ENCODE measurements at places on chromosomes 5 and 9. TPM values are rescaled to one million over a fixed set of nuclear protein-coding genes. Genes with fewer than 3 reads are reported as not detected.

Gene LRRC70
- 2.4 TPM for total RNA-seq

Gene CD180
- 3.0 TPM for total RNA-seq

Gene IGFBPL1
- total RNA-seq, result 0.87 TPM

Gene BTNL8
- total RNA-seq, result 4.5 TPM

Gene SPAG8
- total RNA-seq, result 2.8 TPM

Gene HBEGF
- 44.3 TPM for total RNA-seq

Gene SNCAIP
- 4.0 TPM for total RNA-seq

Gene NPR3
- 87.2 TPM for total RNA-seq

Gene LCN10
- 11.2 TPM for total RNA-seq

DNA sequence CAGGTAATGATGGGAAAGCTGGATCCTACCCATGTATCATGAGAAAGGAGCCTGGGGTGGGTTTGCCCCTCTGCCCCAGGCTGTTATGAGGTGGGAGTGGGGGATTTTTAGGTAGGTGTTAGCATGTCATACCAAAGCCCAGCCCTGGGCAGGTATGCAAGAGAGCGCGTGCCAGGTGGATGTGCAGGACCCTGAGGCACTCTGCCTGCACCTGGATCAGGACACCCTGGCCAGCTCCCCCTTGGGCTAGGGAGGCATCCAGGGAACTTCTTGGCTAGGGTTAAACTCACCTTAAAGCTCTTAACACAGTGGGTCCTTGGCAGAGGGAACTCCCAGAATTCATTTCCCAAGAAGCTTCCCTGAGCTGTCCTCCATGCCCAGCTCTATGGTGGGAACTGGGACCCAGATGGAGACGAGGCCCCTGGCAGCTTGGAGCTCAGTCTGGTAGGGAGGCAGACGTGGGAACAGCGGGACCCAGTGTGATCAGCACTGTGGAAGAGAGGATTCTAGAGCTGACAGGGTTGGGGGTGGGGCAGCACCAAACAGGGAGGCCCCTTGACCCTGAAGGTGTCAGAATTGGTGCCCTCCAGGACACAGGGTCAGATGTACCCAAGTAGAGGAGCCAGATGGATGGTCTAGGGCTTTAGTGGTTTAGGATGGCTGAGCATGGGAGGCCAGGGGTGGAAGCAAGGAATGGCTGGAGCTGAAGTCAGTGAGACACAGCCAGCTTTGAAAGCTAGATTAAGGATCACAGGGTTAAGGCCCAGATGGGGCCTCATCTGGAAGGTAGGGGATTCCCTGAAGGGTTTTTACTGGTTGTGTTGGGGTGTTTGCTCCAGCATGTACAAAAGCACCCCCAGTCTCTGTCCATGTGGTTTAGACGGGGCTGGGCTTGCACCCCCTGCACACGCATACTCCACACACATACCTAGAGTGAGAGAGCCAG is 2.2 kb upstream of the PRR7 start:
- DNase-seq, result no peak

- no peak for DNase-seq
These were observed 42.2 kb downstream of the C9orf153 start for GRCh38 chr9:86217076-86217755.

- no peak for DNase-seq
These were observed 23.6 kb upstream of the CCDC112 start for GRCh38 chr5:115320006-115320405.

GRCh38 chr5:56900858-56901578 is 8.4 kb upstream of the SETD9 start:
- DNase-seq, result no peak

DNA sequence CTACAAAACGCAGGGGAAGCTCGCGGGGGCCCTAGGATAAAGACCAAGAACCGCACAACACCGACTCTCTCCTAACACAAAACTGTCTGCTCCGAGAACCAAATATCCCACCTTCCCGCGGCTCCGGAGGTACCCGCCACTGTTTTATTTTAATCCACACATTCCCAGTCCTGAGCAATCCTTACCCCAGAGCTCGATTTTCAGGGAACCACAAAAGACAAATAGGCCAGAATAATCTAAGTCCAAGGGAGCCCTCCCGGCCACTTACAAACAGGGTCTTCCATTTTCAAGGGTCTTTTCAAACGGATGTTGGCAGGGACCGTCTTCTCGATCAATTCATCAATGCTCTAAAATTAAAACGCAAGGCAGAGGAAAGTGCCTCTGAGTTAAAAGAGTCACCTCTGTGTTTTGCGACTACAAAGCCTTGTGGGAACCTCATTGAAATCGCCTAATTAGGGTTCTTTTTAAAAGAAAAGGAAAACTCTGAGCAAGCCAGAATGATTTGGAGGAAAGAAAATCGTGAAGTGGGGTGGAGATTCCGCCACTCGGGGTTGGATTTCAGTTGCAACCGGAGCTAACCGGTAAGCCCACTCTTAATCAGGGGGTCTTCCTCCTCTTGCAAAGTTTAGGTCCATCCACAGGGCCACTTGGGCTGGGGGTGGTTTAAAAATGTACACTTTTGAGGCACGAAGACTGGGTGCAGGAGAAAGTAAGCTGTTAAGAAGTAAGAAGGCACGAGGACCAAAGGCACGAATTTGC is 1.0 kb downstream of the GLDC start:
- no peak for DNase-seq

DNA sequence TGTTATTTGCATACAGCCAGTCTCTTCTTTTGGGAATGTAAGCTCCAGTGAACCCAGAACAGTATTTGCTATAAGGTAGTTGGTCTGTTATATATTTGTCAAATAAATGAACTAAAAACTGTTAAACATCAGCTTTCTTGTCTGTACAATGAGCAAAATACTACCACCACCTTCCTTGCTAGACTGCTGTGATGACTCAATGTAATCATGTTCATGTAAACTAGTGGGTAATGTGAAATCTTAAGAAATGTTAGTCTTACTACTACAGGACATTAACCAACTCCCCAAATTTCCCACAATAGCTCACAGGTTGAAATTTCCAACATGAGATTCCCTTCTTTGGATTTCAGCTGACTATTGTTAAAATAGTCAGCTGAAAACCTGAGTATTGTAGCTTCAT is 176.1 kb downstream of the TRPM3 start:
- DNase-seq, result no peak

DNA sequence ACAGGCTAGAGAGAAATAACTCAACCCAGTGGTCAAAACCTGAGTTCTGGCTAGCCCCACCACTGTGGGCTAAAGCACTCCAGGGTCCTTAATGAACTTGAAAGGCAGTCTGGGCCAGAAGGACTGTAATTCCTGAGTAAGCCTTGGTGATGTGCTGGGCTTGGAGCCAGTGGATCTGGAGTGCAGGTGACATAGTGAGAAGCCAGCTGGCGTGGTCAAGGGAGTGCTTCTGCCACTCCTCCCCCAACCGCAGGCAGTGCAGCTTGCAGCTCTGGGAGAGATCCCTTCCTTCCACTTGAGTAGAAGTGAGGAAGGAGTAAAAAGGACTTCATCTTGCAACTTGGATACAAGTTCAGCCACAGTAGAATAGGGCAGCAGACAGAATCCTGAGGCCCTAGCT is 424.0 kb downstream of the CDH18 start:
- DNase-seq, result no peak

DNA sequence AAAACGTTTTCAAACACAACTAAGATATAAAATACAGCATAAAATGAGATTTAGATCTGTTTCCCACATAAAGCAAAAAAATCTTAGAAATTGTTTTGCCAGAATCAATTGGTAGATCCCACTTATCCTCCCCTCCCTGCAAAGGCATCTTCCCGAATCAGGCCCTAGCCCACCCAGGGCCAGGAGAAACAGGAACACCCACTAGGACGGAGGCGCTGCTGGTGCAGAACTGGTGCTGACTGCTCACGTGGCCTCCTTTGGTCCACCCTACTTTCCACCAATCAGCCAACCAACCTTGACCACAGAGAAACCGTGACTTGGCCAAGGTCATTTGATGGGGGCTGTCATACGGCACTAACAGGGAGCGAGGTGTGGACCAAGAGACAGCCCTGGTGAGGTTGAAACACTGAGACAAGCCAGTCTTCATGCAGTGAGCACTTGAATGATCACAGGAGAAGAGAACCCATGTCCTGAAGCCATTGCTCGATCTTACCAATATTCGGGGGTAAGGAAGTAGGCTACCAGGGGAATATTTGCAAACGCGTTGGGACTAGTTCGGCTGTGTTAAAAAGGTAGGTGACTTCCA is 5.2 kb downstream of the SURF2 start:
- DNase-seq, result no peak

DNA sequence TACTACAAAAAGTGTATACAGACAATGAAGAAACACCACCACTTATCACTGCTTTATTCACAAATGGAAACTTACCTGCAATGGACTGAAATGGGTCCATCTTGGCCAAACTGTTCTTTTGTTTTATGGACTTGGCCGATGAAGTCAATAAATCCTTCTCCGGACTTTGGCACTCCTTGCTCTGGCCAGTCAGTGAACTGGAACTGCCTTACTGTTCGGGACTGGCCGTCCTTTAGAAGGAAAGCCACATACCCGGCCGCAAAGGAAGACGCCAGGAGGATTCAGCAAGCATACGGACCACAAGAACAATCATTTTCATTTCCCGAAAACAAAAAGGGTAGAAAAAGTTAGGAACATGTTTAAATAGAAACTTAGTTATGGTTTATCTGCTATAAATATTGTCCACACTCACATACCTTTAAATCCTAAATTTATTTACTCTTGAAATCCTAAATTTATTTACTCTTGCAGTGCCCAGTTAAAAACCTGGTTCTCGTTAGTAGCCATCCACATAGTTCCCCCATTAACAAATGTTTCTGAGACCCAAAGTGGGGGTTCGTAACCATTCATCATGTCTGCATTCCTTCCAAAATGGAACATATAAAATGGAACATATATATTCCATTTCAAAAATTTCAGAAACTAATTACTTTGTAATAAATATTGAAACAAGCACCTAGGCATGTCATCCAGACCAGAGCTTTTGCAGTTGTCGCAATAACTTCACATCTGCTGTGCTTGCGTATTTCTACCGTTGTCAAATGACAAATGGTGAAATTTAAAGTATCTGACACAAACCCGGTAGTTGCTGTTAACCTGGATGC is 532.1 kb upstream of the DMAC1 start:
- DNase-seq, result no peak

- DNase-seq, result no peak
These were observed 172.6 kb downstream of the RAPGEF6 start for GRCh38 chr5:131462454-131462853.

DNA sequence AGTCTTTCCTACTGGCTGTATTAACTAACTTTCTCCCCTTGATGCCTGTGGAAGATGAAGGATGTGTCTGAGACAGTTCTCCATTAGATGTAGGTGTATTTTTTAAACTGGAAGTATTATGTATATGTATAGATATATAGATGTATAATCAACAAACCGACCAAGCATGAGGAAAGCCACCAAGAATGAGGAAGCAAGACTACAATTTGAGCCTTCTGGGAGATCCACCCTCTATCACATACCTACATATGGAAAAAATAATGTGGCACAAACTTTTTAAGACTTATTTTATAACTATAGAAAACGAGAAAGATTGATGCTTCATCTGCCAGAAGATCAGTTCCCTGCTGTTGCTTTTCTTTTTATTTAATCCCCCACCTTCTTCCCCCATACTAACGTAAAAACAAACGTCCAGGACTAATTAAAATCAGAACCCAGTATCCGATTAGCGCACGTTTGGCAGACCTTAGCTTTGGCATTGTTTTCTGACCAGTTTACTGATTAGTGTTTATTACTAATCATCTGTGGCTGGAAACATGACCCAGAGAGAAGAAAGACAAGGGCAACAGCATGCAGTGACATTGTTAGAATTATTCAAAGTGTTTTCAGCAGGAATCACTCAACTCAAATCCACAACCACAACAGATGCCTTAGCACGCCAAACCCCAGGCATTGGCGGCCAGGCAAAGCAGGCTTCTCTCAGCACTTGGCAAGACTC is 490.2 kb downstream of the EBF1 start:
- no peak for DNase-seq

GRCh38 chr5:172010278-172010677 is 3.8 kb upstream of the FBXW11 start:
- DNase-seq, result no peak

- DNase-seq, result no peak
These were observed 68.9 kb upstream of the ANKRD55 start for GRCh38 chr5:56302027-56302426.

DNA sequence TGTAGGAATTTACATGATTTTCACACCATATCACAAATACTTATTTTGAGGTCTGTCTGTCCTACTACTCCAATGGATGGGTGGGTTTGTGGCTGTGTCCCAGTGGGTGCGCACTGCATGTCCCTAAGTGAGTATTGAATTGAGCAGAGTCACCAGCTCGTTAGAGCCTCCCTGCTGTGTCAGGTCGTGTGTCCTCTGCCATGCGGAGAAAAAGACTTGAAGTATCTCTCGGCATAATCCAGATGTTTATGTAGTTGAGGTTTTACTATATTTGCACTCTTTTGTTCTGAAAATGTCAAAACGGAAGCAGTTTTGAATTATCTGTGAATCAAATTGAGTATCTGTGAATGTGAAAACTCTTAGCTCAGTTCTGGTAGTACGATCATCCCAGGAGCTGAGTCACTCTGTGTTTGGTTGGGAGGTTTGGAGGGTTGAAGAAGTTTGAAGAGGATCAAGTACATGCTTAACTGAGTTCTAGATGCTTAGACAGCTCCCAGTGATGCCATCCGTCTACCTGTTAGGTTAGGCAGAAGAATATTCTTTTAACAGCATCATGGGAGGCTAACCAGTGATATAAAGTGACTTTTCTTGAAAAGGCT is 194.2 kb downstream of the TENT4A start:
- DNase-seq, result no peak

- no peak for DNase-seq
These were observed 426.7 kb downstream of the IRX2 start for GRCh38 chr5:2324788-2325187.

GRCh38 chr5:76960004-76960625 is 7.3 kb downstream of the CRHBP start:
- DNase-seq, result no peak

DNA sequence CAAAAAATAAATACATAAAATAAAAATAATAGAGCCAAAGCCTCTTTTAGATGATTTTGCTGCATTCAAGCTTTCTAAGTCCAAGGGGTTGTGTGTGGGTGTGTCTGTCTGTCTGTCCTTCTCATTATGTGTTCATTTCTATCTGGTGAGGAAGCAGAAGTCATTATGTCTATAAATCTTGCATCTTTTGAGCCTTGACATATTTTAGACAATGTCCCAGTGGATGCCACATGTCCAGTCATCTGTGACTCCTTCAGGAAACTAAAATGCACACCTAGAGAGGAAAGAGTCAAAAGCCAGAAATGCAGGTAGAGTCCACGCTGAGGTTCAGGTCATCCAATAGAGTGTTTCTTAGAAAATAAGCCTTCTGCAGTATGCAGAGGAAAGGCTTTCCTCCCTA is 80.9 kb downstream of the GALNT10 start:
- DNase-seq, result no peak

DNA sequence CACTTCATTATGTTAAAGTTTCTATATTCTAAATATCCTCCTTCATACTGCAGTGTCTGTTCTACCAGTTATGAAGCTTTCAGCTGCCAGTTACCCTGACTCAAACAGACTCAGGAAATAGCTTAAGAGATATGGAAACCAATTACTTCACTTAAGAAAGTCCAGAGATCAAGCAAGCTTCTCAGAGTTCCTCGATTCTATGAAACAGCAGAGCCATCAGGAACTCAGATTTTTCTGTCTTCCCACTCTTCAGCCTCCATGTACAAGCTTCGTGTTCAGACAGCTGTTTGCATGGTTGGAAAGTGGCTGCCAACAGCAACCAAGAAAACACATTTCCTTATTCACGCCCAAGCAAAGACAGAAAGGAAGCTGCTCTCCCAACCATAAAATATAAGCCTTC is 216.1 kb downstream of the ACTL7B start:
- no peak for DNase-seq

- no peak for DNase-seq
These were observed 11.8 kb downstream of the NR2F1 start for GRCh38 chr5:93594591-93595419.

Data from upper lobe of right lung (tissue), 1 donor.